ENCODE measurements at places on chromosomes 16 and 17. TPM values are rescaled to one million over a fixed set of nuclear protein-coding genes. Genes with fewer than 3 reads are reported as not detected.

- ATAC-seq: no peak
These were observed 289.7 kb upstream of the ZFHX3 start for GRCh38 chr16:73337373-73338296.

DNA sequence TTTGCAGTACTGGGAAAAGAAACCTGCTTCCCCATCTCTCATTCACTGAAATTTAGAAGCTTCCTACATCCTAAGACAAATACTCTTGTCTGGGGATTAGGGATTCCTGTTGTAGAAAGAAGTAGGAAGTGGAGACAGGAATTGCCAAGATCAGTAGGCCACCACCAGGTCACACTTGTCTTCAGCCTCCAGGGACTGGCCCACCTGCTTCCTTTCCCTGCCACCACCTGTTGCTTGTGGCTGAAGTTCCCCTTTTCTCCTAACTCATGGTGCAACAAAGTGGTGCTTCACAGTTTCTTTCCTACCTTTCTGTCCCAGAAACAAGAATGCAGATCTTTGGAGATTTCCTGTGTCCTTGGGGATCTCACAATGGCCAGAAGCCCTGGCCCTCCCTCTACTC is 82.4 kb downstream of the WNT3 start:
- ATAC-seq: no peak

DNA sequence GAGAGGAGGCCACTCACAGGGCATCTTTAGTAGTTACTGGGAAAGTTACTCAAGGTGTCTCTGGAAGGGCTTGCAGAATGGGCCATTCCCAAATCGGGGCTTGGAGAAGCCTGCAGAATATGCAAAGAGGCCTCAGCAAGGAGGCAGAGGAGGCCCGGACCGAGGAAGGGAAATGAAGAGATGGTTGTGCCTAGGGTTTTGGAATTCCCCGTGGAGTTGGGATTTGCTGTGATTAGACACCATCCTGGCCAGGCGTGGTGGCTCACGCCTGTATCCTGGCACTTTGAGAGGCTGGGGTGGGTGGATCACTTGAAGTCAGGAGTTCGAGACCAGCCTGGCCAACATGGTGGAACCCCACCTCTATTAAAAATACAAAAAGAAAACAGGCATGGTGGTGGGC is 193.0 kb downstream of the IRF8 start:
- no peak for ATAC-seq

DNA sequence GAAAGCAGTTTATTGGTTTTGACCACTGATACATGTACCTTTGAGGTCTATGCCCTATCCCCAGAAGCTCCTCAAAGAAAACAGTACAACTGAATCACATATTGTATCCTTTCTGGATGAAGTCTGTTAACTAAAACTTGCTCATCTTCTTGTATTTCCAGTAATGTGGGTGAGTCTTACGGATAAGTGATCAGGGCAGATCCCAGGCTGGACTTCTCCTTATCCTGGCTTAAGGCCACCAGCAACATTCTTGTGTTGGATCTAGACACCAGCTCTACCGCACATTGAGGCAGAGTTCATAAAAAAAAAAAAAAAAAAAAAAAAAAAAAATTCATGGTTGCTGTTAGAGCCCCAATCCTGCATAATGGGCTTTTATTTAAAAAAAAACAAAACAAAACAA is 536.7 kb upstream of the HSBP1 start:
- ATAC-seq: no peak

DNA sequence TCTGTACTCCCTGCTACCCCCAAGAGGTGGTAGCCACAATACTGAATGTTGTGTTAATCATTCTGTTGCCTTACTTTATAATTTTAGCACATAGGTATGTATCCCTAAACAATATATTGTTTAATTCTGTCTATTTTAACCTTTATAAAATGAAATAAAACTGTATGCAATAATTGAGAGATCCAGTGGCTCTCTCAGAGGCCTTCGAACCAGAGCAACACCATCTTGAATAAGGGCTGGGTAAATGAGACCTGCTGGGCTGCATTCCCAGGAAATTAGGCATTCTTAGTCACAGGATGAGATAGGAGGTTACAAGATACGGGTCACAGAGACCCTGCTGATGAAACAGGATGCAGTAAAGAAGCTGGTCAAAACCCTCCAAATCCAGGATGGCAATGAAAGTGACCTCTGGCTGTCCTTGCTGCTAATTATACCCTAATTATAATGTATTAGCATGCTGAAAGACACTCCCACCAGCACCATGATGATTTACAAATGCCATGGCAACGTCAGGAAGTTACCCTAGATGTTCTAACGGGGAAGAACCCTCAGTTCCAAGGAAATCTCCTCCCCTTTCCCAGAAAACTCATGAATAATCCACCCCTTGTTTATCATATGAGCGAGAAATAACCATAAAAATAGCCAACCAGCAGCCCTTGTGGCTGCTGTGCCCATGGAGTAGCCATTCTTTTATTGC is 2.0 kb upstream of the CANT1 start:
- peak; percentile 32 for ATAC-seq

DNA sequence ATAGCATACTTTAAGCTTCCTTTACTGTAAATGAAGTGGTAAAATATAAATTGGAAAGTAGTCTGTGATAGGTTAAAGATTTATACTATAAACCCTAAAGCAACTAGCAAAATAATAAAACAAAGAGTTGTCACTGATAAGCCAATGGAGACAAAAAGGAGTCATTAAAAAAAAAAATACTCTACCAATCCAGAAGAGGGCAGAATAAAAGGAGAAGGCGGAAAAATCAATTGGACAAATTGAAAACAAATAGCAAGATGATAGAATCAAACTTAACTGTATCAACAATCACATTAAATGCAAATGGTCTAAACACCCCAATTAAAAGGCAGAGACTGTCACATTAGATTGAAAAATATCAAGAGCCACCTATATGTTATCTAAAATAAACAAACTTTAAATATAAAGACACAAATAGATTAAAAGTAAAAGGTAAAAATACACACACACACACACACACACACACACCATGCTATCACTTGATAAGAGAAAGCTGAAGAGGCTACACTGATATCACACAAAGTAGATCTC is 71.8 kb downstream of the CACNG1 start:
- no peak for ATAC-seq

DNA sequence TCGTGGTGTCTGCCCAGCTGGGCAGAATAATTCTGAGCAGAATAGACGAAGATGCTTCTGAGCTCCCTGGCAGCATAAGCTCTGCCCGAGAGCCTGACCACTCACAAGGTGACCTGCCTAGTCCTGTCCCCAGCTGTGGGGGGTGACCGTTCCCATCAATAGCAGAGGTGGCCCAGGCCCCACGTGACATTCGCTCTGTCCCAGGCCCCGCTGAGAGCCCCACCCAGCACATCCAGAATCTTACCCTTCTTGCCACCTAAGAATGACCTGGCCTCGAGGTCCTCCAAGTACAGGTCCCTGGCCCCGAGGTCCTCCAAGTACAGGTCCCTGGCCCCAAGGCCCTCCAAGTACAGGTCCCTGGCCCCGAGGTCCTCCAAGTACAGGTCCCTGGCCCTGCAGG is 695 bp upstream of the TMEM204 start:
- ATAC-seq: no peak

DNA sequence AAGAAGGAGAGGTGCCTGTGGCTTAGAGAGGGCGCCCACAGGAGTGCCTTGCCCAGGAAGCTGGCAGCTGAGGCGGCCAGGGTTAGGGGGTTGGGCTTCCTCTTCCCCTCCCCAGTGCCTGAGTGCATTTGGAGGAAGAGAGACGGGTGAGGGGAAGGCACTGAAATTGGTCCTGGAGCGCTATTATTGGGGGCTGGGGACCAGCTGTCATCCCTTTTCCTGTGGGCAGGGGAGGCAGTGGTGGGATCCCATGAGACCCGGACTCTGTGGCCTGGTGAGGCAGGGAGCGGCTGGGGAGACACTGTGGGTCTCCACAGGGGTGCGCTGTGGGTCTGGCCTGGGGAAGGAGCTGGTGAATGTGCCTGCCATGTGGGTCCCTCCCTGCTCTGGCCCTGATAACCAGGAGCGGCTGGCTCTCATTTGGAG is 259.7 kb downstream of the SEC14L1 start:
- ATAC-seq: peak; percentile 81

- ATAC-seq: no peak
These were observed 764.9 kb downstream of the KCNJ2 start for GRCh38 chr17:70934231-70934630.

- ATAC-seq: no peak
These were observed 101.6 kb upstream of the TOB1 start for GRCh38 chr17:50967795-50968194.

DNA sequence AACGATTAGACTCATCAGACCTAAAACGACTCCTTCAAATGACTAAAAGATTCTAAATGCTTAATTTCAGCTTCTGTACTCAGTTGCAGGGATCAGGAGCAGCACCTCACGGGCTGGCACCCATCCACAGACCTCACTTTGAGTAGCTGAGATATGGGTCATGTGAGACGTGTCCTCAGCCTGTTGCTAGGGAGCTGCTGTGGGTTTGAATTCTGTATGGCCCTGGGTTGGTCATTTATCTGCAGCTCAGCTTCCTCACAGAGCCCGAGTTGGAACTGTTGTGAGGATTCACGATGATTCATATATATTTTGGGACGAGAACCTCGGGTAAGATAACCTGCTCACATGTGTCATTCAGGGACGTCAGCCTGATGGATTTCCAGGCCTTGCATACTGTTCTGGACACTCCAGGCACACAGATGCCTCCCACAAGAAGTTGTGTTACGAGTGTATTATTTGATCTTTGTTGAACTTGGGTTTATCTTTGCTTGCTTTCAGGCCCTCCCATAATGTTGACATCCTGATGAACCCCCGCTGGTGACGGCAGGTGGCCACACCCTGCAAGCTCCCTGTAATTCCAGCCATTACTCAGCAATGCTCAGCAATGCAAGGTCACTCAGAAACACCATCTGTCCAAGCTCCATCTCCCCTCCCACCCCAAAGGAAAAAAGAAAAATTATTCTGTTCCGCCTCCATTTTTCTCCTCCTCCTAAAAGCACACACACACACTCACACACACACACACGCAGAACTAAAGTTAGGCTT is 137.6 kb downstream of the RBFOX3 start:
- peak; percentile 60 for ATAC-seq

DNA sequence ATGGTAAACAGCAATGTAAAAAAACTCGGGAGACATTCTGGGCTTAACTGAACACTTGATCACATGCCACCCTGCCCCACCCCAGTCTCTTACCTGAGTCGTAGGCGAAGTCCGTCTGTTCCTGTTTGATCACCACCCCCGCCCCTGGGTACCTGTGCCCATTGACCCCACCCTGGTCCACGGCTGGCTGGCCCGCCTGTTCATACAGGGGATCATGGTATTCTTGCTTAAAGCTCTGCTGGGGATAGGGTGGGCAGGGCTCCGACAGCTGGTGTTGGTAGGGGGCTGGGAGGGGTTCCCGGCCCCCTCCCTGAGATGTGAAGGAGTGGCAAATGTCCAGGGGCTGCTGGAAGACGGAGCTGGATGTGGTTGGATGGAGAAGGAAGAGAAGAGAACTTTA is 13.6 kb downstream of the ETV4 start:
- ATAC-seq: no peak

DNA sequence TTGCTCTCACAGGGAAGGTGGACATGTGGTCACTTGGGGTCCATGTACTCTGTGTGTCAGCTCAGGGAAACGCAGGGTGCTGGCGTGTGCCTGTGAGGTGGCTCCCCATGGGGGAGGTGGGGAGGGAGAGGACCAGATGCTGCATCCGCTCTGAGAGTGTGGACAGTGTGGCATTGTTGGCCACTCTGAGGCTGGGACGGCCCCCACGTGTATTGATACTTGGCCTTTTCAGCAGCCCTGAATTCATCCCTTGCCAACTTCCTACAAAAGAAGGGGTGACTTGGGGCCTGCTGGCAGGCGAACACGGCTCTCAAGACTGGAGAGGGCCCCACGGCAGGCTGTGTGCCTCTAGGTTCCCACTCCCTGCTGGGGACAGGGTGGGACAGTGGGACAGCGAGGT is 120.1 kb downstream of the RAB11FIP4 start:
- peak; percentile 43 for ATAC-seq

DNA sequence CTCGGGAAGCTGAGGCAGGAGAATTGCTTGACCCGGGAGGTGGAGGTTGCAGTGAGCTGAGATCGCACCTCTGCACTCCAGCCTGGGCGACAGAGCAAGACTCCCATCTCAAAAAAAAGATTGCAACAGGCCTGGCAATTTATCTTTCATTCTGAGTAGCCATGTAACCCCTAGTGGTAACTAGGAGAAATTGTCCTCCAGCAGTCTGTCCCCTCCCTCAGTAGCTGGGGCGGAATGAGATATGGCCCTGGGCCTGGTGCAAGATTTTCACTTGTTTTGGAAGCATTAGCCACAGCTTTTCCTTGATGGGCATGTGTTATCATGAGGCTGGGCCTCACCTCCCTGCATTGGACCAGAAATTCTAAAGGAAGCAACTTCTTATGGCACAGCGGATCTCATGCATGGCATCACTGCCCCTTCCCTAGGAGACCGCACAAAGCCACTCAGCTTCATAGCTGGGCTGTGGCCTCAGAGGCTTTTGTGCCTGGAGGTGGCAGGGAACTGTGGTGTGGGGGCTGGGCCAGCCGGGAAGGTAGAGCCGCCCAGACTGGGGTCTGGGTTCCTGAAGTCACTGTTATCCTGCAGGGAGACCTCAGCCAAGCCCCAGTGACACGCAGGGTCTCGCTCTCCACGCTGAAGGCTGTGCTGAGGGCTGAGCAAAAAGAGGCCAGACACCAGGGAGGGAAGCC is 13.4 kb downstream of the NATD1 start:
- peak; percentile 19 for ATAC-seq

GRCh38 chr16:69049603-69050375 is 55.7 kb upstream of the HAS3 start:
- ATAC-seq: no peak

- no peak for ATAC-seq
These were observed 21.2 kb upstream of the BCAS3 start for GRCh38 chr17:60656499-60656898.

GRCh38 chr17:73773702-73774101 is 129.5 kb upstream of the SDK2 start:
- no peak for ATAC-seq

GRCh38 chr17:1007310-1008007 is 10.5 kb downstream of the TIMM22 start:
- no peak for ATAC-seq

DNA sequence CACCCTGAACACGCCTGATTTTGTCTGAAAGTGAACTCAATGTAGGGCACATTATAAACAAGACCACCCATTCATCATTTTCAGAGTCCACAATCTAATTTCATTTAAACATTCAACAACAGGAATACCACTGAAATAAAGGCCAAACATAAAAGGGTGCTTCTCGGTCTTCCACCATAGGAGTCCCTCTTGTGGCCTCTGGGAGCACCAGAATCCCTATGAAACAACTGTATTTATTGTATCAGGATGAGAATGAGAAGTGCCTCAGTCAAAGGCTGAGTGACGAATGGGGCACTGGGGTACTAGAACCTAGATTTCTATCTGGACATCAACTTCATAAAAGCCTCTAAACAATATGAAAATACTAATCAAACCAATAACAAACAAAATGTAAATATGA is 40.4 kb downstream of the NXPH3 start:
- no peak for ATAC-seq

- no peak for ATAC-seq
These were observed 201.2 kb upstream of the HSBP1 start for GRCh38 chr16:83606486-83607030.

Gene SPEM2
- total RNA-seq: not detected

Gene RHBDF1
- total RNA-seq: 4.0 TPM

Gene GPR142
- not detected for total RNA-seq

Gene C16orf96
- 1.00 TPM for total RNA-seq
